ENCODE measurements at places on chromosomes 1 and 21.

GRCh38 chr1:11253226-11253625 is 9.1 kb downstream of the MTOR start:
- DNase-seq: no peak
- H3K27ac ChIP-seq: no peak overlapping the region
- no peaks in the 10 kb centered on the region for H3K27me3 ChIP-seq
- H3K4me3 ChIP-seq: no peak overlapping the region
- no peaks in the 10 kb centered on the region for H3K4me1 ChIP-seq
- H3K36me3 ChIP-seq: peaks cover 4% of the 10 kb centered on the region

DNA sequence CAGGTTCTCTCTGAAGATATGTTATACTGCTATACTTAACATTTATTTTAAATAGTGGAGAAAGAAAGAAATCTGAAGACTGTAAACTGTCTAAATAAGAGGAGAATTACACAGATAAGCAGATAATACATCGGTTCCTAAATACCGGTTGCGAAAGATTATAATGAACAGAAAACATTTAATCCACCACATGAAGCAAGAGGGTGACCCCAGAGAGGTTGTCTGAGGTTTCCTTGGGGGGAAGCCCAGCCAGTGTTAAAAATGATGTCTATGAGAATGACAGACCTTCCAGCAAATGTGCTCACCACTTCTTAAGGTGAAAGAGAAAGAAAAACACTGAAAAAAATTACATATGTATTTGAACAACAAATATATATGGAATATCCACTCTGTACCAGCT is 356.4 kb upstream of the KAZN start:
- DNase-seq: no peak
- H3K4me1 ChIP-seq: no peaks in the 10 kb centered on the region
- no peak overlapping the region for H3K4me3 ChIP-seq
- H3K27ac ChIP-seq: no peak overlapping the region

- peaks cover 54% of the 10 kb centered on the region for H3K4me1 ChIP-seq
- H3K27me3 ChIP-seq: no peaks in the 10 kb centered on the region
- H3K27ac ChIP-seq: peak overlapping the region; percentile 56
- H3K36me3 ChIP-seq: no peaks in the 10 kb centered on the region
- H3K4me3 ChIP-seq: no peak overlapping the region
- no peak for DNase-seq
Measured at GRCh38 chr1:12464045-12464461, 154.0 kb downstream of the DHRS3 start.

DNA sequence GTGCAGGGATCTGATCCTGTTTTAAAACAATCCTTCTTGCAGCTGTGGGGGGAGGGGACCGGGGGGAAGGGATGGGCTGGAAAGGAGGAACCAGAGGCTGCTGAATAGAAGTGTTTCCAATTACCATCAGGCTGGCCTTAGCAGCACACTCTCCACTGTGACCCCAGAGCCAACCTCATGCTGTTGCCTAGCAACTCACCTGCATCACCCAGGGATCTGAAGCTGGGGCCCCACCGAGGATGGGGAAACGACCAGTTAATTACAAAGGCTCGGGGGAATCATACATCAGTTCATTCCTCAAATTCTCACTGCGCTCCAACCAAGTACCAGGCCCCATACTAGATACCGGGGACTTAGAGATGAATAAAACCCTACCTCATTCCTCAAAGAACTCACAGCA is 11.9 kb upstream of the GPX7 start:
- H3K36me3 ChIP-seq: no peaks in the 10 kb centered on the region
- DNase-seq: no peak
- H3K27ac ChIP-seq: no peak overlapping the region
- no peaks in the 10 kb centered on the region for H3K4me1 ChIP-seq

- no peaks in the 10 kb centered on the region for H3K27me3 ChIP-seq
- no peaks in the 10 kb centered on the region for H3K36me3 ChIP-seq
- no peak overlapping the region for H3K27ac ChIP-seq
- DNase-seq: no peak
- no peak overlapping the region for H3K4me3 ChIP-seq
Measured at GRCh38 chr1:114231301-114231700, 77.6 kb upstream of the SYT6 start.

- no peaks in the 10 kb centered on the region for H3K4me1 ChIP-seq
- DNase-seq: no peak
- H3K27ac ChIP-seq: no peak overlapping the region
Measured at GRCh38 chr21:27561116-27561515, 594.2 kb upstream of the ADAMTS5 start.

- H3K27me3 ChIP-seq: no peaks in the 10 kb centered on the region
Measured at GRCh38 chr21:39141502-39141901, 41.7 kb downstream of the PSMG1 start.

DNA sequence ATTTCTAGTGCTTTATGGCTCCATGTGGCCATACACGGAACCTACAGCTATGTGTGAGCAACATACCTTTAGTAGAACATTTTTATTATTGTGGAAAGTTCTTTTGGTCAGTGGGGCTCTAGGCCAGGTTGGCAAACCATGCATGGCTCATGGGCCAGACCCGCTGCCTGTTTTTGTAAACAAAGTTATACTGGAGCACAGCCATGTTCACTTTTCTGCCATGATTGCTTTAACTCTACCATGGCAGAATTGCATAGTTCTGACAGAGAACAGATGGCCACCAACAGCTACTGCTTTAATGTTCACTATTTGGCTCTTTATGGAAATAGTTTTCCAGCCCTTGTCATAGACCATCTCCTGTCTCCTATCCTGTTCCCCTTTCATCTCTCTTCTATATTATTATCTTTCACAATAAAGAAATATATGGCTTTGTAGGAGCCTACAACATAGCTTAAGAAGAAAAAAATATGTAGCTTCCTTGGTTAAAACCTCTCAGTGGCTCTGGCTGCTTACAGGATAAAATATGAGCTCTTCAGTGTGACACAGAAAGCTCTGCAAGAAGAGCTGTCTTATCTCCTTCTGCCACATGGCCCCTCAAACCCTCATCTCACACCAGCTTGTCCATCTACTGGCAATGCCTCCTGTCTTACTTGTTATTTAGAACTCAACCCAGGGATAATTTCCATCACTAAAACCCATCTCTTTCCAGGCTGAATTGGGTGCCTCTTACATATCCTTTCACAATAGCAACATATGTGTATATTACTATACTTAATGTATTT is 54.6 kb upstream of the RWDD3 start:
- no peaks in the 10 kb centered on the region for H3K27me3 ChIP-seq
- H3K36me3 ChIP-seq: no peaks in the 10 kb centered on the region
- no peaks in the 10 kb centered on the region for H3K4me1 ChIP-seq
- DNase-seq: no peak
- no peak overlapping the region for H3K4me3 ChIP-seq
- no peak overlapping the region for H3K27ac ChIP-seq

DNA sequence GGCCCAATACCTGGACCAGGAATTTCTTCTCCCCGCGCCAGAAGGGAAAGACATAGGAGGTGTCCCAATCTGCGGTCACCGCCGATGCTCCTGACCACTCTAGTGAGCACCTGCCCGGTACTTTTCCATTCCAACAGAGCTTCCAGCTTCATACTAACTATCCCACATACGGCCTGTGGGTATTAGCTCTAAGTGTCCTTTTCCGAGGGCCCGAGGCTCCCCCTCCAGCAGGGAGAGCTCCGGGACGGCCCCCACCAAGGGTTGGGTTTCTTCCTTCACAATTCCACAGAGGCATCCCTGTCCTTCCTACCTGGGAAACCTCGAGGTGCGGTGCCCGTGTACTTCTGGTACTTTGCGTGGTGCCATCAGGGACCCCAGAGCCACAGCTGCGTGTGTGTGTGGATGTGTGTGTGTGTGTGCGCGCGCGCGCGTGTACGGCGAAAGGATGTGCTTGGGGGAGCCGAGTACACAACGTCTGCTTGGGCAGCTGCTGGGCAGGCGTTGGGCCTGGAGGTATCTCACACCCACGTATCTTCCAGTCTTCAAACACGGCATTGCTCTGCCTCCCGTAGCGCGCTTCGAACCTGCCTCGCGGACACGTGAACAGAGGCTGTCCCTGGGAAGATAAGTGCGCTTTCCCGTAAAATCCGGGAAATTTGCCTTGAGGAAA is 2.4 kb upstream of the SIM2 start:
- no peaks in the 10 kb centered on the region for H3K36me3 ChIP-seq
- H3K27ac ChIP-seq: no peak overlapping the region

DNA sequence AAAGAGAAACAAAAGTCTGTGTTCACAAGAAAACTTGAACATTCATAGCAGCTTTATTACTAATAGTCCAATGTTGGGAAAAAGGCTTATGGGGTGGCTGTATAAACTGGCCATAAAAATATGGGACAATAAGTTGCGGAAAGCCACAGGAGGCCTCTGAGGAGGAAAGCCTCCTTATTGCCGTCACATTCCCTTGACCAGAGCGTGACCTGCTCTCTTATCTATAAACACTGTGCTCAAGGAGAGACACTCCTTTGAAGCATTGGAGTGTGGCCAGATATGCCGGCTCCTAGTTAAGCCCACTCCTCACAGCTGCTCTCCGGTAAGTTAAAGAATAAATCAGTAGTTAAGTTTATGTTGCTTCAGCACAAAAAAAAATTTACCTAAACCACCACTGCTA is 19.7 kb downstream of the OR6Y1 start:
- H3K4me1 ChIP-seq: no peaks in the 10 kb centered on the region
- H3K27ac ChIP-seq: no peak overlapping the region
- H3K4me3 ChIP-seq: no peak overlapping the region
- no peaks in the 10 kb centered on the region for H3K36me3 ChIP-seq
- no peak for DNase-seq
- H3K27me3 ChIP-seq: no peaks in the 10 kb centered on the region

- no peak overlapping the region for H3K27ac ChIP-seq
- no peaks in the 10 kb centered on the region for H3K27me3 ChIP-seq
- H3K4me1 ChIP-seq: no peaks in the 10 kb centered on the region
- no peak for DNase-seq
- no peak overlapping the region for H3K4me3 ChIP-seq
Measured at GRCh38 chr1:88647249-88647645, 36.8 kb upstream of the PKN2 start.

DNA sequence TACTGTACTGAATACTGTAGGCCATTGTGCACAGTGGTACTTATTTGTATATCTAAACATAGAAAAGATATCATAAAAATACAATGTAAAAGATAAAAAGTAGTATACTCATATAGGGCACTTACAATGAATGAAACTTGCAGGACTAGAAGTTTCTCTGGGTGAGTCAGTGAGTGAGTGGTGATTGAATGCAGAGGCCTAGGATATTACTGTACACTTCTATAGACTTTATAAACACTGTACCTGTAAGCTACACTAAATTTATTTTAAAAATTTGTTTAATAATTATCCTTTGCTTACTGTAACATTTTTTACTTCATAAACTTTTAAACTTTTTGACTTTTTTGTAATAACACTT is 82.5 kb downstream of the FGGY start:
- no peak for DNase-seq
- H3K27ac ChIP-seq: no peak overlapping the region
- H3K36me3 ChIP-seq: no peaks in the 10 kb centered on the region

Data from vagina (tissue), 2 donors.